Activated CD8-positive, alpha-beta memory T cell treated with anti-CD3 and anti-CD28 coated beads, Interleukin-2, amount 50 U/mL, for 4 hours (primary cell): ENCODE measurements at places on chromosomes 3 and 15.

GRCh38 chr3:118472586-118472985, 562.1 kb downstream of the IGSF11 start:
- no peak for DNase-seq

DNA sequence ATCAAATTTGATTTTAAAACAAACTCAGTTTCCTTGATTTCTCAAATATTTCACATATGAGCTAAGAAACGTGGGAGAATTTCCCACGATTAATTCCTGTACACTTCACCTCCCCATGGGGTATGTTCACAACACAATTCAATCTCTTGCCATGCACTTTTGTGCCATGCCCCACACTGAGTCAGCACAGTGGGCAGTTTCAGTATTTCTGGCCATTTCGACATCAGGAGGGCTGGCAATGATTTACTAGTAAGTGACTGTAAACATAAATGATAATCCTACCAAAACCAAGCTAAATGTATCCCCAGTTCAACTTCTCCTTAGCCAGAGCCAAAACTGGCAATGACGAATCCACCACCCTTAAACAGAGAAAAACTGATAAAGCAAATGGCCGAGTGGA, 293.6 kb downstream of the FGF12 start:
- DNase-seq = no peak

DNA sequence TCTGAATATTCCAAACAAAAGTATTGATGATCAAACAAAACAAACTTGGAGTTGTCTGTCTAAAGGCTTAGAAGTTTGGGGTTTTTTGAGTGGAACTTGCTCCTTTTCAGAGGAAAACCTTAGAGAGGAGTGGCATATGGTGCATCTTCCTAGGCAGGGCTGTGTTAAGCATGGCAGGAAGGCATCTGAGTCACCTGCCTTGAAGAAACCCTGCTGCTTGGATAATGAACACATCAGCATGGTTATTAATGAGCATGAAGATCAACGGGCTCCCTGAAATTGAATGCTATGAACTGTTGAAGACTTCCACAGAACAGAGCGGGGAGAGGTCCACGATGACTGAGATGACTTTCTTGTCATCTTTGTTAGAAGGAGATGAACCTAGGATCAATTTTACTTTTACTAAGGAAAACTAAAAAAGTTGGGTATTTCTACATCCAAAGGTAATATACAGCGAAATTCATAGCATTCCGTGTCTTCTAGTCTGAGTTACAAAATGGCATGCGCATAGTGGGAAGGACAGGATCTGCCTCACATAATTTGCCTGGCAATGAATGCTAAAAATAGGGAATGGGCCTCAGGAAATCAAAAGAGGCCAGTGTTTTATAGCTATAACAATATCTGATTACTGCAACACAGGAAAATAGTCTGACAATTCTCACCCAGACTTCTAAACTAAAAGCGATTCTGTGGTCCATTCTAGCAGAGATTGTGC, 11.6 kb upstream of the TMED3 start:
- DNase-seq = no peak

GRCh38 chr3:129624347-129625071, 18.0 kb upstream of the PLXND1 start:
- DNase-seq = no peak

DNA sequence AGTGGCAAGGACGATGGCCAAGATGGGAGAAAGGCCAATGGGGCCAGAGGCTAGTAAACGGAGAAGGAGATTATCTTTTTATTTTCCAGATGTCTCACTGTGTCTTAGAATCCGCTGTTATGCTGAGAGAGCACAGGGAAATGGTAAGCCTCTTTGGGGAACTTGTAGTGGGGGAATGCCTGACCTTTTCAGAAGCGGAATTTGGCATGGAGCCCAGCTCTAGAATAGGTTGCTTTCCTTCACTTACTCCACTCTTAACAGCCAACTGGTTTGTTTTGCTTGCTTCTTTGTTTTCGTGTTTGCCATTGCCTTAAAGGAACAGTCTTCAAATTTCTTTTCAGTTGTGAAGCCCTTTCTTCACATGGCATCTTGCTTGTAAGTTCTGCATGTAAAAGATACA, 316.2 kb upstream of the THRB start:
- DNase-seq = no peak

- no peak for DNase-seq
These were observed 1247.0 kb upstream of the EPHA6 start for GRCh38 chr3:95567346-95567745.

DNA sequence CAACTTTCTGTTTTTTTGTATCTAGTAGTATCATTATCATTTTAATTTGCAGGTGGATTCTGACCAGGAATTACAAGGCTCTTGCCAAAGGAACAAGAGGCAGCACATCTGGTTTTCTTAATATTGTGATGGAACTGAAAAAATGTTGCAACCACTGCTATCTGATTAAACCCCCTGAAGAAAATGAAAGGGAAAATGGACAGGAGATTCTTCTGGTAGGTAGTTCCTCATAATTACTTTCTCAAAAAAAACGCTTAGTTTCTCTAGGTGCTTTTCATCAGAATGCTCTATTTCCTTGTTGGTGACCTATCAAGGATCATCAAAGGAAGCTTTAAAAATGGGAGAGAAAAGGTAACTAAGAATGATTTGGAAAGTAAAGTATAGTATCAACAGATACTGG, 71.6 kb downstream of the CHD2 start:
- DNase-seq = no peak

- no peak for DNase-seq
These were observed 2.9 kb downstream of the NAA50 start for GRCh38 chr3:113743006-113743630.

DNA sequence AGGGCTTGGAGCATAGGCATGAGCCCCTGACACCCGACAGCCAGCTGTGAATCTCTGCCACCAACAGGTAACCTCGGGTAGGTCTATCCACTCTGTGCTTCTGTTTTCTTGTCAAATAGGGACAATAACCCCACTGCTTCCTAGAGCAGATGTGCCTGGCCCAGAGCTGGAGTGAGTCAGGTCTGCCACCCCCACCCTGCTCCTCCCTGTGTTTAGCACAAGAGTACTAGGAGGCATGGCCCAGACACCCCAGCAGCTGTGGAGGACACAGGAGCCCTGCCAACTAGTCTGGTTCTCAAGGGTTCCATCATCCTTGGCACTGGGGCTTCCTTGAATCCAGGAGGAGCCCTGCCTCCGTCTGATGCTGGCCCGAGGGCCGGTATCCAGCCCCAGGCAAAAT, 33.7 kb upstream of the TMEM115 start:
- no peak for DNase-seq

GRCh38 chr3:46453526-46454208, 11.0 kb downstream of the LTF start:
- no peak for DNase-seq

DNA sequence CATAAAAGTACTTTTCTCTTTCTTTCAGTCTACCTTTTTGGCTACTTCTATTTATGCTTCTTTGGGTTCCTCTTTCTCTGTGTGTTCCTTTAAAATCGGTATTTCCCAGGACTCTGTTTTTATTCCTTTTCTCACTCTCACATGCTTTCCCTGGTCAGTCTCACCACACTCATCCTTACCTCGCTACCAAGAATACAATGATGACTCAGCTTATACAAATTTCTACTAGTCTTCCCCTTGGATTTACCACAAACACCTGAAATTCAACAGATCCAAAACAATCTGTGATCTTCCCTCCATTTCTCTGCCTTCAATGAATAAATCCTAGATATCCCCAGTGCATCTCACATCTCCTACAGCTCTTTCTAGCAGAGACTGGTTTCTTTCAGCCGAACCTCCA, 52.9 kb downstream of the TUBGCP4 start:
- no peak for DNase-seq

DNA sequence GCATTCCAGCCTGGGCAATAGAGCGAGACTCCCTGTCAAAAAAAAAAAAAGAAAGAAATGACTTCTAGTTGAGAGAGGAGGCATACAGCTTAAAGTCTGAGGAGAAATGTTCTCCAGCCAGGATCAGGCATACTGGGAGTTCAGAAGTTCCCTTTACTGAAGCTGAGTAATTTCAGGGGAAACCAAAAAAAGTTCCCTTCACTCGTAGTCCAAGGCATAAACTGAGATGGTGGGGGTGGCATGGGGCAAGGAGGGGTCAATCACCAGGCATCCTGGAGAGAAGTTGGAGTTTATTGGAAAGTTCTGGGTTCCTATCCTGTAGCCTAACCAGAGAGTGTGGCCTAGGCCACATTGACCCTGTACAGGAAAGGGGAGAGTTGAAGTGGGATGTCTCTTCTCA, 5.9 kb downstream of the GPX1 start:
- no peak for DNase-seq

GRCh38 chr15:101382544-101382943, 87.5 kb upstream of the SNRPA1 start:
- DNase-seq = no peak

- peak; percentile 21 for DNase-seq
These were observed 29.7 kb downstream of the EFCAB12 start for GRCh38 chr3:129398803-129399144.

- DNase-seq = no peak
These were observed 298.3 kb upstream of the TBL1XR1 start for GRCh38 chr3:177495566-177495965.

- DNase-seq = no peak
These were observed 1.5 kb upstream of the PPM1M start for GRCh38 chr3:52243791-52244628.

DNA sequence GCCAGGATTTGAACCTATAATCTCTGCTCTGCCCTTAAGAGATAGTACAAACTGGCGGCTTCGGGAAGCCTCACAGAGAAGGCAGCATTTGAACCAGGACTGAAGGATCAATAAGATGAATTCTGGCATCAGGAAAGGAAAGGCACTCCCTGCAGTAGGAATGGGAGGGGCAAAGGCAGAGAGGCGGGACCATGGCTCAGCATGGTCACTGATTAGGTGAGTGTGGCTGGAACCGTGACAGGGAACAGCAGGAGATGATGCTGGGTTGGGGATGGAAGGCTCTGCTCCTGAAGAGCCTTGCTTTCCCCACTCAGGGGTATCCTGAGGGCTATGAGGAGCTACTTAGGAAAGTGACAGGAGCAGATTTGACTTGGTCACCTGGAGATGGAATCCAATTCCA, 158.5 kb downstream of the FEZF2 start:
- DNase-seq = no peak

DNA sequence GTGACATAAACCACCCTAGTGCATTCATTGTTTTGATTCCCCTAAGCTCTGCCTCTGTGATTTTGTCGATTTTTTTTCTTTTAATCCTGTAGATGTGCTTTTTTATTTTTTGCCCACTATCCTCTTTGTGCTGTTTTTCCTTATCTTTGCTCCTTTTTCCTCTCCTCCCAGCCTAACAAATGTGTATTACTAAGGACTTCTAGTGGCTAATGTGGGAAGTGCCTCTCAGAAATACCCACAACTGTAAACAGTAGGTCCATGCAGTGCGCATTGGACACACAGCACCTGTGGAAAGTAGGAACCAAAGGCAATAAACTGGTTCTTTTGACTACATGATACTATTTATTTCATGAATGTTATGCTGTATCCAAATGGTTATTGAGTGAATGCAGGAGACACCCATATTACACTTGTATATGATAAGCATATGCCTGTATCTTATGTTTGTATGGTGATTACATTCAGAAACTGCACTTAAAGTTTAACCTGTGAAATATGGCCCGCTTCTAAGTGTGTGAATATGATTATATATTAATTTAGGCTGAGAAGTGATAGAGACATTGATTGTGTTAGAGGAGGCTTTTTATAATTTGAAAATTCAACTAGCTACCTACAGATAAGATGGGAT, 147.8 kb downstream of the PLCL2 start:
- DNase-seq = no peak

DNA sequence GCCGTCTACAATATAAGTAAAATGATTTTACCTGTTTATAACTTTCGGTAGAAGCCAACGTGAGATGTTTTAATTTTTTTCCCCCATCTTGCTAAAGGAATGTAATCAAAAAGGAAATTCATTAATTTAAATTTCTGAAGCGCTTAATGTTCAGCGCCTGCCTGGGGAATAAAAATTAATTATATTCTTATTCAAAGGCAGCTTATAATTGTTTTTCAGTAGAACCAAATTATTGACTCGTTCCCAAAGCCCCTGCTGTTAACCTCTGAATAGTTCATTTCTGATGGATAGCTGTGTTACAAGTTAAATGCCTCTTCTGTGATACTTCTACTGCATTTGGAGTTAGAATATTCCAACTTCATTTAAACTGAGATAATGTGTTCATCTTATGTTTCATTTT, 51.6 kb downstream of the ARMC8 start:
- no peak for DNase-seq

- no peak for DNase-seq
These were observed 84.3 kb upstream of the PRTG start for GRCh38 chr15:55827204-55827603.

DNA sequence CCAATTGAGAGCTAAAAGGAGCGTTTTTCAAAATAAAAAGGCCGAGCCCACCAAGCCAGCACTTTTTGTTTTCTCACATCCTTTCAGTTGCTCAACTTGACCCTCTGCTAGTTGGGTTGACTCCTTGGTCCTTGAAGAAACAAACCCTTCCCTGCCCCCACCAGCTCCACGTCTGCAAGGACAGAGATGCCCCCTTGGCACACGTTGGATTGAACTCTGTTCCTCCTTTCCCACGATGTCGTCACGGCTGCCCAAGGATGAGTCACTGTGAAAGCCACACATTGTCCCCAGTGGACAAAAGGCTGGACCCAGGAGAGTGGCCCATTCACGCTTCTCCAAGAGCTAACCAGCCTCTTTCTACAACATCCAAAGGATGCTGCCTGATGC, 43.0 kb upstream of the SPATA12 start:
- no peak for DNase-seq

DNA sequence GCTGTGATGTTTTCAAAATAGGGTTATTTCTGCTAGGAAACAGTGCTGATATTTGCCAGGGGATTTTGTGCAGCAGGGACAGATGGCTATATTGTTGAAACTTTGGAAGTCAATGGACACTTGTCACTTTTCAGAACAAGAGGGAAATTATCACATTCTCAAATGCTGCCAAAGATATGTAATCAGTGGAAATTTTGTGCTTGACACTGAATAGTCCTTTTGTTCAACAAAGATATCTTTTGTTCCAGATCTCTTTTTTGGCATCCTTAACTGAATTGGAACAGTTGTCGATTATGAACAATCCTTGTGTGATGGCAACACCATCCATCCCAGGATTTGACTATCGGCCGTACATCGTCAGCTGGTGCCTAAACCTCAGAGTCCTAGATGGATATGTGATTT, 7.8 kb downstream of the CEP97 start:
- DNase-seq = no peak

DNA sequence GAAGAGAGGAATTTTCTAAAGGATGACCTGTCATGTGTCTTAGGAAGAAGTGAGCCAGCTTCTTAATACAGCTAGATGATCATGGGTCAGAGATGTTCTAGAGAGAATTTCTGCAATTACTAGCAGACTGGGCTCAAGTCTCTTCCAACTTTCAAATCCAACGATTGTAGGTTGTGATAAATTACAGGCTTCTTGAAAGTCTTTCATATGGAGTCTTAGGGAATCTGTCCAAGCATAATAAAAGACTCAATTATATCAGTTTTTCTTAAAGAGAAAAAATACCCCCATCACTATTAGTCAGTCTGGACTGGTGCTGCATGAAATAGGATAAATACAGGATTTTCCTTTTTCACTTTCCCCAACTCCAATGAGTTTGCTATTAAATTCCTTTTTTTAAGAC, 59.1 kb downstream of the DRD3 start:
- no peak for DNase-seq
